ENCODE measurements at places on chromosomes 2 and 18.

DNA sequence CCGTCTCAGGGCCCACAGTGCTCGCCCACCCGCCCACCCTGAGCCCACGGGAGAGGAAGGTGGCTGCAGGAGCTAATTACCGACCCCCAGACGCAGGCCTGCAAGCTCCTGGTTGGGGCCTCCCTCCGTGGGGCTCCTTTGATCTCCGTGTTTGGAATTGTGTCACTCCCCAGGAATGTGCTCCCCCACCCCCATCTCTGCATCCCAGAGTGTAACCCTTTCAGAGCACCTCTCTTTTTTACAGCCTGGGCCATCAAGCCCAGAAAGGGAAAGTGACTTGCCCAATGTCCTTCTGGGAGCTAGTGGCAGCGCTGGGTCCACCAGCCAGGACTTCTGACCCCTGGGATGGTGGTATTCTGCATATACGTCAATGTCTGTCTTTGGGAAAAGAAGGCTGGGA lies 335.1 kb downstream of the CYRIA start:
- no peak for DNase-seq

GRCh38 chr2:237271698-237272652 lies 142.0 kb downstream of the COL6A3 start:
- DNase-seq, result no peak

DNA sequence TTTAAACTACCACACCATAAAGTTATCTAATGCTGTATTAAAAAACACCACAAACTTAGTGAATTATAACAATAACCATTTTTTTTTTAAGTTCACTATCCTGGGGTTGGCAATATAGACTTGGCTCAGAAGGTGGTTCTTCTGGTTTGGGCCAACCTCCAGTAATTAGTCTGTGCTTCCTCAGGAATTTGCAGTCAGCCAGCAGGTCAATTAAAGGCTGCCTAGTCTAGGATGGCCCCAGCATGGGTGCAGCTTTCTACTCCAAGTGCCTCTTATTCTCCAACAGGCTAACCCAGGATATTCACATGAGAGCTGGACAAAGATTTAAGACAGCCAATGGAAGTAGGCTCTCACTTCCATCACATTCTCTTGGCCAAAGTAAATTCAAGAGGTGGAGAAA lies 379.1 kb upstream of the FIGN start:
- DNase-seq, result no peak

DNA sequence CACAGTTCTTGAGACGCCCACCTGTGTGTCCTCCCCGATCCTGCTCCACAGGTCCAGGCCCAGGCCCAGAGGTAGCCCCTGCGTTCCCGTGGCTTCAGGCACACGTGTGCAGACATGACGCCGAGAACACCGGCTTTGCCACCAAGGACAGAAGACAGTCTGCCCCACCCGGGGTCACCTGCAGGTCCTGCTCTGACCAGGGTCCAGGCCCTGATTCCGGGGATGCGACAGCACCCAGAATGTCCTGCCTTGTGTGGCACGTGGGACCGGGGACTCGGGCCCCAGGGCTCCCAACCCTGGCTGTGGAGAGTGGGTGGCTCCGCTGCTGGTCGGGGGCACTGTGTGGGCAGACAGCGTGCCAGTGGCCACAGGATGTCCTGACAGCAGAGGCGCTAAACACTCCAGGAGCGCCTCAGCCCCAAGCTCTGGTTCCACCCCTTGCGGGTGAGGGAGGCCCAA lies 36.9 kb downstream of the ADI1 start:
- no peak for DNase-seq
